ENCODE measurements at places on chromosomes 2 and 18. TPM values are rescaled to one million over a fixed set of nuclear protein-coding genes. Genes with fewer than 3 reads are reported as not detected.

GRCh38 chr18:46042571-46043123, 29.4 kb downstream of the PSTPIP2 start:
- no peak overlapping the region for H3K4me3 ChIP-seq
- H3K4me1 ChIP-seq, result peaks cover 5% of the 10 kb centered on the region
- H3K27ac ChIP-seq, result no peak overlapping the region
- no peaks in the 10 kb centered on the region for H3K36me3 ChIP-seq
- peak; percentile 65 for DNase-seq

ANTXR1 gene
- total RNA-seq, result 52.7 TPM

ALK gene
- 0.33 TPM for total RNA-seq

DNA sequence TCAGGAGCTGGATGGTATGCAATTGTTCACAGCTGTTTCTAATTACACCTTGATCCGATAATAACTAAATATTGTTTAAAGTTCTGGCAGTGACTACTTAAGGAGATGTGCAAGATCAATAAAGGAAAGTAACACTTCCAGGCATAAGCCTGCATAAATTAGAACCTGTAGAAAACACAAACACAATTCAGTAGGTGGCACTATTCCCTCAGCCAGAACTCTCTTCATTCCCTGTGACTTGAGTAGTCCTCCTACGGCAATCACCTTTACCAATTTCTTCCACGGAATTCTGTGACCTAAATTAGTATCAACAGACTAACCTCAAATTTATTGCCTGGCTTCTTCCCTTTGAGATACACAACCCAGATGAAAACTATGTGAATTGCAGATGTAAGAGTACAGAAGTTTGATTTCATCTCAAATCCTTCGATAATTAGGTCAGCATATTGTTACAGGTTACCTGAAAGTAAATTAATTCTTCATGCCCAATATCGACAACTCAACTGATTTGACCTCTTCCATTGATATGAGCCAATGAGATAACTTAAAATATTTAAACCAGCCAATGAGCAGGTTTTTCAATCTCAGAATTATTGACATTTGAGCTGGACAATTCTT, 137.8 kb downstream of the PID1 start:
- no peak overlapping the region for H3K27ac ChIP-seq
- no peaks in the 10 kb centered on the region for H3K36me3 ChIP-seq
- H3K27me3 ChIP-seq, result no peaks in the 10 kb centered on the region
- no peak overlapping the region for H3K4me3 ChIP-seq
- H3K4me1 ChIP-seq, result no peaks in the 10 kb centered on the region

CASP10 gene
- 5.7 TPM for total RNA-seq

DNA sequence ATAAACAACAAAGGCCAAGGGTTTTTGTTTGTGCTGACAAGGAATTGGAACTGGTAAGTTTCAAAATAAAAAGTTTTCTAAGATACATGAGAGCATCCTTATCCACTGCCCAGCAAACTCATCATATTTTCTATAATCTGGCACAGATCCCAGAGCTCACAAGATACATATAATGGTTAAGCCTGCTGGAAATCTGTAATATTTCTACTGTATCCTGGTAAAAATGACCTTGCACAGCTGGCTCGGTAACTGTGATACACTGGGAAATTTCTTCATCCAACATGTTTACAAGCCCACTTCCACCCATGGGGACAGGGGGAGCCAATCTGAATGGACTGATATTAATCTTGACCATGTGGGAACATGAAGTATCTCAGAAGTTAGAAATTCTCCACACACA, 425.4 kb upstream of the MMADHC start:
- H3K4me3 ChIP-seq, result no peak overlapping the region
- no peaks in the 10 kb centered on the region for H3K36me3 ChIP-seq
- no peaks in the 10 kb centered on the region for H3K27me3 ChIP-seq
- DNase-seq, result no peak
- no peaks in the 10 kb centered on the region for H3K4me1 ChIP-seq
- no peak overlapping the region for H3K27ac ChIP-seq

DNA sequence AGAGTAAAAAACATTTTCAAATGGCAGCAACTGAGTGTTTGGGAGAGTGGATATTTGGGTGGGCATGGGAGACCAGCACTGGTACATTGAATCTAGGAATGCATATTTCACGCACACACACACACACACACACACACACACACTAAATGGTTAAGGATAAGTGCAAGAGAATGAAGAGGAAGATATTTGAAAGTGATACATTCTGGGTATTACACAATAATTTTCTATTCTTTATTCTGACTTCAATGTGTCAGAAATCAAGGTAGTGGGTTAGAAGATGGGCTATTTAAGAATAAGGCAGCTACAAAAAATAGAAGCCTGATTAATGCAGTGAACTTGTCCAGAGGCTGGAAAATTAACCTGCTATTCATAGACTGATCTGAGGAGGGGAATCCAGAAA, 577.0 kb downstream of the TMEM182 start:
- DNase-seq, result no peak
- H3K36me3 ChIP-seq, result no peaks in the 10 kb centered on the region
- H3K27me3 ChIP-seq, result no peaks in the 10 kb centered on the region
- no peak overlapping the region for H3K27ac ChIP-seq
- no peak overlapping the region for H3K4me3 ChIP-seq

CBLN2 gene
- total RNA-seq, result not detected

GTF3C2 gene
- total RNA-seq, result 55.7 TPM

DNA sequence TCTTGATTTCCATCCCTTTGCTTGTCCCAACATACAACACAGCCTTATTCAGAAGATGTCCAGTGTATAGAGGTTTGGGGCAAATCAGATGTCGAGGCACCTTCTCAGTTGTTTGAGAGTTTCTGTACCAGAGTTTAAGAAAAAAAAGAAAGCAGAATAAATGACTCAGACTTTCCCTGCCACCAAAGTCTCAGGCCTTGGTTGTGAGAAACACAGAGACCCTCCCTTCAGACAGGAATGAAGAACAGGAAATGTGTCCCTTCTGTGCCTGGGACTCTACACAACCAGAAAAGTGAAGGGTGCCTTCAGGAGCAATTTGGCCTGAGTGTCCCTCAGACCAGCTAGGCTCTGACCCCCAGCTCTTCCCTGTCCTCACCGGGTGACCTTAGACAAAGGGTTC, 37.3 kb upstream of the REL start:
- H3K27ac ChIP-seq, result no peak overlapping the region
- DNase-seq, result no peak
- no peaks in the 10 kb centered on the region for H3K27me3 ChIP-seq
